ENCODE measurements at places on chromosomes 7 and 10. TPM values are rescaled to one million over a fixed set of nuclear protein-coding genes. Genes with fewer than 3 reads are reported as not detected.

DNA sequence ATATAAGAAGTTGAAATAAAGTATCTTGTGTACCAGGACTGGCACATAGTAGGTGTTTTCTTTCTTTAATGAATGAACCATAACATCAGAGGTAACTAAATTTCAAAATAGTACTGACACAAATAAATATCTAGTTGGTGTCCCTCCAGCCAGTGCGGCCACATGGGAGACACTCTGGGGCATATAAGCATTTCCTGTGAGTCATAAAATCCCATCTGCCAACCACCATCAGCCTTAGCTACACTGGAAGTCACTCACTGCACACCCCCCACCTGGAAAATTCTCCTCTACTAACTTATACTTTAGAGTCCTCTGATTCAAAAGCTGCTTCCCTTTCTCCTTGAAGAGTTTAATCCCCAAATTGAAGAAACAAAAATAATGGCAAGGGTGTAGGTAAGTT, 32.5 kb downstream of the DYDC1 start:
- H3K36me3 ChIP-seq, result no peaks in the 10 kb centered on the region
- H3K27ac ChIP-seq, result no peak overlapping the region
- H3K4me1 ChIP-seq, result peaks cover 5% of the 10 kb centered on the region
- H3K4me3 ChIP-seq, result no peak overlapping the region
- peaks cover 16% of the 10 kb centered on the region for H3K27me3 ChIP-seq

DNA sequence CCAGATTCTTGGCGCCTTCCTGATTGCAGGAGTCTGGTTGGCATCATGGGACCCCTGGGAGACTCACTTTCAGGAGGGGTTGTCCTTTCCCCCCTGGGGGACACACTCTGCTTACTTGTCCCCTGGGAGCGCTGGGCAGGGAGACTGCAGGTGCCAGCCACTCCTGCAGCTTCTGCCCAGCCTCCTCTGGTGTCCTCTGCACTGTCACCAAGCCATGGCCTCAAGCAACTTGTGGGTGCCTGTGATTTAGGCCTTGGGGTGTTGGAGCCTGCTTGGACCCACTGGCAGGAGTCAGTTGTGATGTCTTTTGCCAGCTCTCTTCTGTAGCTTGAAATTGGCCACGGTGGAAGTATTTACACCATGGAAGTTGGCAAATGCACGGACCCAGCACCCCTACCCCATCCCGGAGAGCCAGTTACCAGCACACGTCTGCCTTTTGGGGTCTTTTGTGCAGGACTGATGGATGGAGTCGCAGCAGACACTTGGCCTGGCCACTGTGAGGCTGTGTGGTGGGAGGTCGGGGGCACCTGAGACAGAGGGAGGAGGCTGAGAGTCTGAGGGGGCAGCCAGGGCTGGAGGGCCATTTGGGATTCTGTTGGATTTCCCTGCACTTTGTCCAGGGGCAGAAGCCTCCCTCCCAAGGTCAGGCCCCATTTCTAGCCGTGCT, 104.7 kb downstream of the LHPP start:
- no peak overlapping the region for H3K27ac ChIP-seq
- peaks cover 29% of the 10 kb centered on the region for H3K4me1 ChIP-seq
- peaks cover 5% of the 10 kb centered on the region for H3K36me3 ChIP-seq
- no peak overlapping the region for H3K4me3 ChIP-seq
- DNase-seq, result no peak
- H3K27me3 ChIP-seq, result peaks cover 14% of the 10 kb centered on the region

Gene UCN3
- not detected for total RNA-seq

Gene MYO1G
- 0.05 TPM for total RNA-seq

DNA sequence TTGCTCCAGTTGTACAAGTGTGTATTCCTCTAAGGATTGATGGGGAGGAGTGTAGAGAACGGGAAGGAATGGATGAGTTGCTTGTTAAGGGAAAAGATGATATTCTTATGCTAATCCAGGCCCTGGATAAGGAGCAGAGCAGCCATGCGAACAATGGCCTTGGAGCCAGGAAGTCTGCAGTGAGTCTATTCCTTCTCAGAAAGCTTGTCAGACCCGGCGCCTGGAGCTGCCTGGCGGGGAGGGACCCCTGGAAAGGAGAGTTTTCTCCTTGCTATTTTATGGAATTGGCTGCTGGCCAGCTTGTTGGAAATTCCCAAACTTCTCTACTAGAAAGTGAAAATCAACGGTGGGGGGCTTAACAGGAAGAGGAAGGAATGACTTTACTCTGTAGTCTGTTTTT, 89.1 kb downstream of the MMRN2 start:
- peaks cover 8% of the 10 kb centered on the region for H3K36me3 ChIP-seq
- H3K4me3 ChIP-seq, result peak overlapping the region; percentile 70
- no peaks in the 10 kb centered on the region for H3K27me3 ChIP-seq
- H3K27ac ChIP-seq, result peak overlapping the region; percentile 96
- peak; percentile 86 for DNase-seq

DNA sequence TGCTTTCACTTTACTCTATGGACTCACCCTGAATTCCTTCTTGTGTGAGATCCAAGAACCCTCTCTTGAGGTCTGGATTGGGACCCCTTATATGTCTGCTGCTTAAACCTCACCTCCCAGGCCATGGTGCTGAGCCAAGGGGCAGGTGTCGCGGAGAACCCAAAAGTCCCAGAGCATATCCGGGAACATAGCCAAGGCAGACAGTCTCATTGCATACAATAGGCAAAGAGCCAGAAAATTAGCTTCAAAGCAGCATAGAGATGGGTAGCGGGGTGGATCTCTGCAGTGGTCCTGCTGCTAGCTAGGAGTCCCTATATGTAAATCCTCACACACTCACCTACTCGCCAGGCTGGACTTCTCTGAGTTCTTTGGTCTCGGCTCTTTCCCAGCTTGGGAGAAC, 5.5 kb downstream of the CCL24 start:
- no peak for DNase-seq
- H3K27me3 ChIP-seq, result peaks cover 4% of the 10 kb centered on the region
- H3K36me3 ChIP-seq, result no peaks in the 10 kb centered on the region
- H3K4me3 ChIP-seq, result no peak overlapping the region
- H3K4me1 ChIP-seq, result no peaks in the 10 kb centered on the region

Gene CCL24
- not detected for total RNA-seq

DNA sequence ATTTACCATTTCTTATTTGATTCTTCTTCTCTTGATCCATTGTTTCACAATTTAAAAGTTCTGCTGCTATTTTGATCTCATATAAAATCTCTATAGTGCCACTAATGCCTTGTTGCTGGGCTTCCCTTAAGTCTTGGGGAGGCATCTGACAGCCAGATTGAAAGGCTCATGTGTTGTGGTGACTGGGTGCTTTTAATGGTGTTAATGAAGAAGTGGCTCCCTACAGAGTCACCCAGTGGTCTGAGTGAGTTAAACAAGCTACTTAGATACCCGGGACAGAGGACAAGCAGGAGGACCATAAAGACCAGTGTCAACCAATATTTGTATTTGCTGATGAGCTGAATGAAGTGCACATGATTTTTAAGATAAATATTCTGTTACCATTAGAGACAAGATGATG, 176.4 kb upstream of the HABP2 start:
- H3K4me1 ChIP-seq, result peaks cover 42% of the 10 kb centered on the region
- H3K4me3 ChIP-seq, result no peak overlapping the region
- H3K36me3 ChIP-seq, result no peaks in the 10 kb centered on the region
- peaks cover 1% of the 10 kb centered on the region for H3K27me3 ChIP-seq

DNA sequence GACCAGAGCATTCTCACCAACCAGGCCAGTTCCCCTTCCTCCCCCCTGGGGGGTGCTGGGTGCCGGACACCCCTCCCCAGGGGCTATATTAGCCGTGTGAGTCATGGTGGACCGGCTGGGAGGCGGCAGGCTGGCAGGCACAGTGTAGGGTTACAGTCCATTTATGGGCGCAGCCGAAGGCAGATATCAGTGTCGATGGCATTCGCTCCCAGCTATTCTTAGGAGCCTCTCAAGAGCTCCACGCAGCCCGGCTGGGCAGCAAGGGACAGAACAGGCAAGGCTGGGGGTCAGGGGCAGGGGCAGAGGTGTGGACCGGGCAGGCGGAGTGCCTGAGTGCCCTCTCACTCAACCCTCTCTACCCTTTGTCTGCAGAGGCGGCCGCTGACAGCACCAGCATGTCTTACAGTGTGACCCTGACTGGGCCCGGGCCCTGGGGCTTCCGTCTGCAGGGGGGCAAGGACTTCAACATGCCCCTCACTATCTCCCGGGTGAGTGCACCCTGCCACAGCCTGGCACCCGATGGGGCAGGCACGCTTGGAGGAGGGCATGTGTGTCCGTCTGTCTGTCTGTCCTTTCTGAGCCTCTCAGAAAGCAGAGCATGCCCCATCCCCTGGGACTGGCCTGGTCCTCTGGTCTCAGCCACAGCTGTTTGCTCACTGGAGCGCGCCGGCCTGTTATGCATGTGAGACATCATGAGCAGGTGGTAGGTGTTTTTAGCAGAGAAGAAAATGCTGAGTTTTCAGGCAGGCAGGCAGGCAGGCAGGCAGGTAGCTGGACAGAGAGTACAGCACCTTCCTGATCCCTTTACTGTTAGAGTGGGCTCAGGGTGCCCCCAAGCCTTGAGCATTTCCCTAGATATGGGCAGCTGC, at the start of gene LDB3:
Gene LDB3 (plus strand): TSS at position 215 of the 869 bp plus-strand sequence. CDS start 181 bp downstream, at position 396.
- H3K27ac ChIP-seq, result no peak within 1 kb of the TSS
- no peaks in the 10 kb centered on the region for H3K27me3 ChIP-seq
- H3K4me3 ChIP-seq, result no peak within 1 kb of the TSS
- H3K36me3 ChIP-seq, result no peaks in the 10 kb centered on the region

DNA sequence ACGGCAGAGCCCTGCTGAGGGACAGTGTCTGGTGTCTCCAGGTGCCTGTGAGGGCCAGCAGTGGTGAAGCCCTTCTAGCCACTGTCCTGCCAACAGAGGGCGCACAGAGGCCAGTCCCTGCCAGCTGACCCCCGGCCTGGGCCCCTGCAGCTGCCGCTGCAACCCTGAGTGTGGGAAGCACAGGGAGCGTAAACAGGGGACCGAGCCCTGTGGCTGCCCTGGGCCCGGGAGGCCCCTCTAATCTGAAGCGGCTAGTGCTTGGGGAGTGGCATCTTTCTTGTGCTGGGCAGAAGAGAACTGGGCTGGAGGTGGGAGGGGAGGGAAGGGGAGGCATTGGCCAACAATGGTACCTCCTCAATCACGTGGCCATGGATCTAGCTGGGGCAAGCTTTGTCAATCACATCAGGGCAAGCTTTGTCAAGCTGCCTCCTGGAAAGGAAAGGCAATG, 34.6 kb downstream of the TRIM8 start:
- peak; percentile 90 for DNase-seq
- peaks cover 58% of the 10 kb centered on the region for H3K4me1 ChIP-seq
- H3K27me3 ChIP-seq, result no peaks in the 10 kb centered on the region
- peak overlapping the region; percentile 79 for H3K27ac ChIP-seq
- peaks cover 6% of the 10 kb centered on the region for H3K36me3 ChIP-seq

- H3K4me1 ChIP-seq, result peaks cover 57% of the 10 kb centered on the region
- no peak overlapping the region for H3K4me3 ChIP-seq
- H3K27ac ChIP-seq, result peak overlapping the region; percentile 32
- no peak for DNase-seq
- no peaks in the 10 kb centered on the region for H3K27me3 ChIP-seq
Measured at GRCh38 chr7:117127585-117128168, 174.4 kb downstream of the ST7 start.

DNA sequence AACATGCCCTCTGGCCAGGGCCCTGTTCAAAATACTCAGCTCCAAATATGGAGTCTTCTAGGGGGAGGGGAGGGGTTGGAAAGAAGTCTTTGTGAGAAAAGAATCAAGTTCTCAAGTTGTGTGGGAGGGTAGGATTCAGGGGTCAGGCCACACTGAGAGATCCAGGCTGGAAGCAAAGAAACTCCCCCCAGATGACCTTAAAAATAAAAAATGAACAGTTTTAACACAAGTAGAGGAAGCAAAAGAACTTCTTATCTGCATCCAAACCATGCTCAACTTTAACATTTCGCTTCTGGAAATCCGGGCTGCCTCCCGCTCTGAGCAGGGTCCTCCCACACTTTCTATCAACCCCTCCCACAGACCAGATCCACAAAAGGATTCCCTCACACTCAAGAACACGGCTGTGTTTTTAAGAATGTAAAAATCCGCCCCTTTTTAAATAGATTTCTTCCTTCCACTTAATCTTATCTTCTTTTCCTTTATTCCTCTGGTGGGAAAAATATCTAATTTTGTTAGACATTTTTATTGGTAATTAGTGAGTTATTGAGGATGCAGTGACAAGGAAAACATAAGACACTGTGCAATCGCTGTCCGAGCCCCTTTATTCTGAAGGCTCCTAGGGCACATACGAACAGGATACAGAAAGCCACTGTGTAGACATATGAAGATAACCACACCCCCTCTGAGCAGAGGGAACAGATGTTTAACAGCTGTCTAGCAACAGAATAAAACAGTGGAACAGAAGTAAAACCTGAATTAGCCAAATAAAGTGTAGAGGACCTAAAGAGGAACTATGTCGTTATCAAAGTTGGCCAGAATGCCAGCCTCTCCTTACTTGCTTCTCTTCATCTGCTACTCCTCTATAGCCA, 43.8 kb downstream of the CYTH3 start:
- no peak for DNase-seq
- peak overlapping the region; percentile 57 for H3K4me3 ChIP-seq
- no peaks in the 10 kb centered on the region for H3K36me3 ChIP-seq
- H3K4me1 ChIP-seq, result peaks cover 78% of the 10 kb centered on the region
- no peaks in the 10 kb centered on the region for H3K27me3 ChIP-seq

DNA sequence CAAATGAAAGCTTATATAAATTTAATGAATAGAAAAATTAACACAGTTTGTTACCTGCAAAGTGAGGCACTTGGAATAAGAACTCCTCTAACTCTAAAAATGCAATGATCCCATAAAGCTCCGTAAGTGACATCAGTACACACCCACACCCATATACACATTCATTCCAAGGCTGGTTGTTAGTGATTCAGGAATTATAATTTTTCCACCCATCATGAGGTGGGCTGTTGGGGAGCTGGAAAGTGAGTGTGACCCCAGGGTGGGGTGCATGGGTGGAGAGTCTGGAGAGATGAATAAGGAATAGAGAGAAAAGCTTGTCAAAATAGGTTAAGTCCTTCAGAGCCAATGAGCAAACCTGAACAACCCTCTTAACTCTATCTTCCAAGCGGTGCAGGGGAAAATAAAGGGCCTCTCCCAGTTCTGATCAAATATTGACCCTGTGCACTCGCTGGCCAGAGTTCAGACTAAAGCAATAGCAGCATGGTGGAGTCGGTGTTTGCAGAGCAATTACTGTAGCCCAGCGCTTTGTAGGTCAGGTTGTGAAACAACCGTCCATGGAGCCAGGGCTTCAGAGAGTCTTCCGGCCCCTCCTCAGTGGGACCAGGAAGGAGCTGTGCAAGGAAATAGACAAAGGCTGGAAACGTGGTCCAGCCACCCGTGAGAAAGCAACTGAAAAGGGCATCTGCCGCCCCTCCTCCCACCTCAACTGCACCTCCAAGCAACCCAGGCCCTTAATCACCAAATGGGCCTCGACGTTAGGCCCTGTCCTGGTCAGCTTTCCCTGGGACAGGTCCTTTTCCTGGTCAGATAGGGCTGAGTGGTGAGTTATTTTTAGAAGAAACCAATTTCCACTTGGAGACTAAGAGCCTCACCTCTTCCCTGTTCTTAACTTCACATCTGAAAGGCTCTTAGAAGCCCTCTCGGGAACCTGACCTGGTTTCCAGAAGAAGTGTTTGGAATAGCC, 61.2 kb downstream of the SH3PXD2A start:
- no peaks in the 10 kb centered on the region for H3K36me3 ChIP-seq
- H3K4me1 ChIP-seq, result peaks cover 3% of the 10 kb centered on the region
- DNase-seq, result no peak
- H3K4me3 ChIP-seq, result no peak overlapping the region
- peaks cover 2% of the 10 kb centered on the region for H3K27me3 ChIP-seq

Gene LRRC18
- not detected for total RNA-seq

GRCh38 chr7:36736899-36737211, 12.6 kb upstream of the AOAH start:
- no peaks in the 10 kb centered on the region for H3K4me1 ChIP-seq
- no peak overlapping the region for H3K27ac ChIP-seq
- H3K36me3 ChIP-seq, result no peaks in the 10 kb centered on the region
- DNase-seq, result no peak
- no peak overlapping the region for H3K4me3 ChIP-seq
- no peaks in the 10 kb centered on the region for H3K27me3 ChIP-seq
